ENCODE measurements at places on chromosomes 7 and 10.

GRCh38 chr7:116353647-116354046, 143.3 kb downstream of the TES start:
- DNase-seq = no peak

- DNase-seq = no peak
Observed at GRCh38 chr10:33833566-33833965, 499.1 kb upstream of the NRP1 start.

- DNase-seq = no peak
Observed at GRCh38 chr7:105309235-105310169, 79.2 kb downstream of the SRPK2 start.

GRCh38 chr7:76515999-76516443, 5.7 kb downstream of the UPK3B start:
- no peak for DNase-seq

- DNase-seq = no peak
Observed at GRCh38 chr7:80208700-80209099, 74.1 kb downstream of the GNAI1 start.

- DNase-seq = no peak
Observed at GRCh38 chr10:62112300-62112699, 156.3 kb downstream of the RTKN2 start.

- DNase-seq = no peak
Observed at GRCh38 chr10:47024046-47024322, 112.8 kb downstream of the PTPN20 start.

DNA sequence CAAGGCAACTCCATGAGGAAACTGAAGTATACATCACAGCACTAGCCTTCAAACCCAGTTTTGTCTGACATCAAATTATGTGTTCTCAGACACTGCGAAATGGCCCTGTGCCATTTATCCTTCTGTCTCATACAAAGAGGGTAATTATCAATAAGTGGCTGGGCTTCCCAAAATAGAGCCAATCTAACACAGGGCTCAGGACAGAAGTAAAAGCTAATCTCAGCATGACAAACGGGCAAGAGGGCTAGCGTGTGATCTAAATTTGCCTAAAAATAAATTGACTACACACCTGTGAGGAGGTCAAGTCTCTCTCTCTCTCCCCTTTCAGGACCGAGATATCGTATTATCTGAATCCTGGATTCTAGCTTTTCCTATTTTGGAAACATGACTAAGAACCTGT, 67.2 kb downstream of the DGKB start:
- DNase-seq = no peak

DNA sequence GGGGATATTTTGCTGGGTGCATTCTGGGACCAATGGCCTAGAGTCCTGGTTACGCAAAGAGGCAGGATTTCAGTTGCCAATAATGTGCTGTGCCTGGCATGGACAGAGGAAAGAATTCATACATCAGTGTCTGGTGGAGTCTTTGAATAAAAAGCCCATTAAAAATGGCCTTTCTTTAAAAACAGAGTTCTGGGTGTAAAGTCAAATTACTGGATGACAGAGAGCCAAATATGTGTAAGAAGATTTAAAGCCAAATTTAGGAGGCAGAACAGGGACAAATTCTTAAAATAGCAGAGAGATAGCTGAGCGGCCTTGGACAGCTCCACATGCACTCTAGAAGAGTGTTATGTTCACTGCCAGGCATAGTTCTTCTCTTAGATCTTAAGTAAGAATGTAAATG, 60.8 kb upstream of the MEOX2 start:
- no peak for DNase-seq

DNA sequence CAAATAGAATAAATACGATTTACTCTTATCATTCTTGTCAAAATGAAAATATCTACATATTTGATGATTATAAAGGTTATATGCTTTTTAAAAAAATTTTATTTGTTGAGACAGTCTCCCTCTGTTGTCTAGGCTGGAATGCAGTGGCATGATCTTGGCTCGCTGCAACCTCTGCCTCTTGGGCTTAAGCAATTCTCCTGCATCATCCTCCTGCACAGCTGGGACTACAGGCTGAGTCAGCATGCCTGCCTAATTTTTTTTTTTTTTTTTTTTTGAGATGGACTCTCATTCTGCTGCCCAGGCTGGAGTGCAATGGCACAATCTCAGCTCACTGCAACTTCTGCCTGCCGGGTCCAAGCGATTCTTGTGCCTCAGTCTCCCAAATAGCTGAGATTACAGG, 48.9 kb downstream of the PUS7 start:
- no peak for DNase-seq

DNA sequence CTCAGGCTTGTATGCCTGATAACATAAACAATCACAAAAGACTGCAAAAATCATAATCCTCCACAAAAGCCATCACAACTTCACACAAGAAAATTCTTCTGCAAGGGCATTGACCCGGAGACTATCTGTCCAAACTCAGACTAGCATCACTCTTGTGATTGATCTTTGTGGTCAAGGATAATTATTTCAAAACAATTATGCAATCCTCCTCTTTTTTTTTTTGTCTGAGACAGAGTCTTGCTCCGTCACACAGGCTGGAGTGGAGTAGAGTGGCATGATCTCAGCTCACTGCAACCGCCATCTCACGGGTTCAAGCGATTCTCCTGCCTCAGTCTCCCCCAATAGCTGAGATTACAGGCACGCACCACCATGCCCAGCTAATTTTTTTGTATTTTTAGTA, 22.2 kb downstream of the CDNF start:
- DNase-seq = no peak

- DNase-seq = no peak
Observed at GRCh38 chr10:35135861-35136260, 9.2 kb downstream of the CREM start.

Data from 8988T (cell line).